Thoracic aorta (tissue), 2 donors: ENCODE measurements at places on chromosomes 11 and 22. TPM values are rescaled to one million over a fixed set of nuclear protein-coding genes. Genes with fewer than 3 reads are reported as not detected.

DNA sequence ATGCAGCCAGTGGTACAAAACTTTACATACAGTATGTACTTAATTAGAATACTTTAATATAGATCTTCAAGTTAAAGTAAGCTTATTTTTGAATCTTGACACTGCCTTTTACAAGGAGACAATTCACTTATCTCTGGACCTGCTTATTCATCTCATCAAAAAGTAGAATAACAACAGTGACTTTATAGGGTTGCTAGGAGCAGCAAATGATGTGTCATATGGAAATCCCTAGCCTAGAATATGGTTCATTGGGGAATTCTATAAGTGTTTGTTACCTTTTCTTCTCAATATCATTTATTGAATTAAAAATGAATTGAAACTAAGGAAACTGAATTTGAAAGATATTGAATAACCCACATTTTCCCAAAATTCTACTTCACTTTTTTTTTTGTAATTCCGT, 45.0 kb upstream of the FIBIN start:
- DNase-seq: no peak

- no peak for DNase-seq
Observed at GRCh38 chr22:19669570-19669969, 44.7 kb upstream of the SEPTIN5 start.

DNA sequence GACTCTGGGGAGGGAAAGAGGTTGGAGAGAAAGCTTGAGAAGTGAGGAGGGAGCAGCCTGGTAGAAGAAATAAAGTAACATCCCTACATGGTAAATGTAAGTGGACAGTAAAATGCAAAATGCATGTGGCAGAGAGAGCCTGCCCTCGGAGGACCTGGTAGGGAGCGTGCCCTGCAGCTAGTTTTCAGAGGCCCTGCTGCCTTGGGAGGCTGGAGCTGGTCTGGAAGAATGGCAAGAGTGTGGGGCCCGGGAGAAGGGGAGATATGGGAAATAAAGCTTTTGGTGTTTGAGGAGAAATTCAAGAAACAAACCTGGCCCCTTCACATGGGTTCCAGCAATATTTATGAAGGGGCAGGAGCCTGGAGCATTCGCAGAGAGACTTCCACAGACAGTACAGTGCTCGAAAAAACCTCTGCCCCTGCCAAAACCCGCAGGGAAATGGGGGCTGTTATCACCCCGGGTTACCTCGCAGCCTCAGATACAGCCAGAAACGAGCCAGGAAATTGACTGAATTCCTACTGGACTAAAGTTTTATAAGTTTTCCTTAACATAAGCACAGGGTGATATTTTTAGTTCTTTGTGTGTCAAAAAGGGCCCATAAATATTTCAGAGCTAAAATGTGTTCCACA, 363.0 kb downstream of the TENM4 start:
- DNase-seq: no peak

- DNase-seq: no peak
Observed at GRCh38 chr11:128540469-128540868, 46.9 kb downstream of the ETS1 start.

DNA sequence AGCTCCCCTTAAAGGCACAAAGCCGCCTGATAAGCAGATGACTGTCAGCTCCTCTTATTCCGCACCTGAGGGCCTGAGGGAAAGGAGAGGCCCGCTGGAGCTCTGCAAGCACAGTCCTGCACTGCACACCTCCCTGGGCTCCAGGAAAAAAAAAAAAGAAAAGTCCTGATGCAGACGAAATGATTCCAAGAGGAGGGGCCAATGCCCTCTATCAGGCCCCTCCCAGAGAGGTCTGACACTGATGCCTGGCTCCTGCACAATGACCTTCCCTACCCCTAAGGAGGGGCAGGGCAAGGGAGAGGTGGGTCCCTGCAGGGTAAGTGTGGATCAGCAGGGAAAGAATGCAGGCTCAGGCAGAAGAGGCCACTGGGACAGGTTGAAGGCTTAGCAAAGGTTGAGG, 572.7 kb downstream of the SOX6 start:
- DNase-seq: no peak

The TUB gene
- total RNA-seq: 8.9 TPM

The SMTNL1 gene
- total RNA-seq: not detected
